Metanephros (tissue), 2 donors: ENCODE measurements at places on chromosomes 7 and 10. TPM values are rescaled to one million over a fixed set of nuclear protein-coding genes. Genes with fewer than 3 reads are reported as not detected.

The IGF2BP3 gene
- 43.4 TPM for total RNA-seq

The TLX1 gene
- total RNA-seq: not detected

The SMO gene
- 75.1 TPM for total RNA-seq

The ASB10 gene
- 3.4 TPM for total RNA-seq

The ITGB8 gene
- 91.2 TPM for total RNA-seq

The SRGN gene
- total RNA-seq: 93.9 TPM

The SFMBT2 gene
- 10.4 TPM for total RNA-seq

The TAS2R5 gene
- total RNA-seq: 5.3 TPM

The AIMP2 gene
- 37.6 TPM for total RNA-seq

The CNTNAP2 gene
- total RNA-seq: 41.5 TPM

The ARL4A gene
- total RNA-seq: 27.9 TPM

The OR9A2 gene
- total RNA-seq: 0.53 TPM

The OPN1SW gene
- not detected for total RNA-seq

The AKR1C8 gene
- total RNA-seq: 0.41 TPM

The SSC4D gene
- 3.7 TPM for total RNA-seq

The OR2A12 gene
- not detected for total RNA-seq

The ADIRF gene
- total RNA-seq: 46.2 TPM

The FZD1 gene
- total RNA-seq: 78.3 TPM
